ENCODE measurements at places on chromosomes 12 and 14. TPM values are rescaled to one million over a fixed set of nuclear protein-coding genes. Genes with fewer than 3 reads are reported as not detected.

DNA sequence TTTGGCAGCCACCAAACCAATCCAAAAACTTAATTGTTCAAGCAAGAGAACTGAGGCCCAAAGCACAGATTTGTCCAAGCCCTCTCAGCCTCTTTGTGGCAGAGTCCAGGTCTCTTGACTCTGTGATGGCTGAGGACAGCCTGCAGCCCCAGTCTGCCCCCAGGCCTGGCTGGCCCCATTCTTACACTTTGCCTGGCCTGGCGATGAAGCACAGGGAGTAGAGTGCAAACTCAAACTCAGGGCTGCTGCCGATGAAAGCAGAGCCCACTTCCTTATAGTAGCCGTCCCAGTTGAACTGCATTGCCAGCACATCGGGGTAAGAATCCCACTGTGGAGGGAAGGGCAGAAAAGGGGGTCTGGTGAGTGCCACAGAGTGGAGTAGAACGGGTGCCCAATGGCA is 5.6 kb upstream of the RPAP3 start:
- H3K4me1 ChIP-seq = no peaks in the 10 kb centered on the region
- no peak overlapping the region for H3K27ac ChIP-seq
- no peaks in the 10 kb centered on the region for H3K27me3 ChIP-seq
- peak; percentile 17 for DNase-seq
- no peaks in the 10 kb centered on the region for H3K36me3 ChIP-seq
- no peak overlapping the region for H3K4me3 ChIP-seq

DNA sequence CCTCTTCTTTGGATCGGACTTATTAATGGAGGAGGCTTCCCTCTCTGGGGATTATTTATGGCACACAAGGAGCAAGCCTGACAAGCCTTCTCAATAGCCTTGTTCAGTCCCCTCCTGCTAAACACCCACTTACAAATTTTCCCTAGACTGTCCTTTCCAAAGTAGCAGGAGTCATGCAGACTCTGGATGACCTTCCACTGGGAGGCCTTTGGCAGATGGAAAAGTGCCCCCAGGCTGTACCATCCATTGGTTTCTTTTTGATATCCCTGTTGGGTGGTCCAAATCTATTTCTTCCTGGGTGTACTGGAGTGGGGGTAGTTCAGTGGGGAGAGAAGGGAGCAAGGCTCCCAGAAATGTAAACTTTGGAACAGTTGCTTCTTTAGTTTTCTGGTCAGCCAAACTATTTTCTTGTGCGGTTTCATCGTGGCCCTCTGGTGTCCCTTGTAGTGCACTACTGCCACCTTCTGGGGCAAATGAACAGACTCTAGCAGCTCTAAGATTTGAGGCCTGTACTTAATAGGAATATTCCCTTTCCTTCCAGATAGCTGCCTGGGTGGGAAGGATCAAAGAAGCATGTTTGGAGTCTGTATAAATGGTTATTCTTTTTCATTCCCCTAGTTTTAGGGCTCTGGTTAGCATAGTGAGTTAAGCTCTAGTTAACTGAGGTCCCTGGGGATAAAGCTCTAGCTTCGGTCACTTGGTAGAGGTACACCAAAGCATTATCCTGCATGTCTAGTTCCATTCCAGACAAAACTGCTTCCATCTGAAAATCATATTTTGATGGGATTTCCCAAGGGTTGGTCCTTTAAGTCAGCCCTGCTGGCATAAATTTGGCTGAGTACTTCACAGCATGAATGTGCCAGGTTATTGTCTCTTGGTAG is 409.5 kb downstream of the SLC6A15 start:
- no peaks in the 10 kb centered on the region for H3K36me3 ChIP-seq
- no peaks in the 10 kb centered on the region for H3K27me3 ChIP-seq

DNA sequence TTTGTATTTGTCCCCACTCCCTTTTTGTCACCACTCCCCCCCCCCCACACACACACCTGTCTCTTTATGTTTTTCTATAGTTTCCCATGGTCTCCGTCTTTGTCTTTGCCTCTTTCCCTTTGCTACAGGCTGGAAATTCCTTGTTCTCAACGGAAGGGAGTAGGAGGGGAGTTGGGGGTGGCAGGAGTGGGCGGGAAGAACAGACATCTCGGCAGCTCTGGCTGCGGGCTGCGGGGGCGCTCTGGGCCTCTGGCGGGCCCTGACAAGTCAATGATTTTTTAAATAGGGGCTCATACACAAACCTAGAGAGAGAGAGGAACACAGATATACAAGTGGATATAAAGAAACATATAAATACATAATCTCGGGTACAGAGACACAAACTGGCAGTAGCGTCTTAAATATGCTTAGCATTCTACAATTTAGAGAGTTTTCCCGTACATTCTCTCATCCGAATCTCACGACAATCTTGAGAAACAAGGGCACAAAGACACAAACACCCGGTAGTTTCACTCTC is 2.4 kb upstream of the NAB2 start:
- DNase-seq = peak; percentile 87
- H3K36me3 ChIP-seq = peaks cover 2% of the 10 kb centered on the region
- H3K4me3 ChIP-seq = peak overlapping the region; percentile 79
- no peaks in the 10 kb centered on the region for H3K27me3 ChIP-seq

- H3K27ac ChIP-seq = no peak overlapping the region
- no peaks in the 10 kb centered on the region for H3K4me1 ChIP-seq
- no peak overlapping the region for H3K4me3 ChIP-seq
- H3K36me3 ChIP-seq = no peaks in the 10 kb centered on the region
- H3K27me3 ChIP-seq = no peaks in the 10 kb centered on the region
Measured at GRCh38 chr14:69129264-69129880, 23.5 kb downstream of the DCAF5 start.

GRCh38 chr14:74834692-74835392 is 41.1 kb downstream of the PROX2 start:
- no peak overlapping the region for H3K4me3 ChIP-seq
- H3K27ac ChIP-seq = no peak overlapping the region
- H3K36me3 ChIP-seq = no peaks in the 10 kb centered on the region
- DNase-seq = no peak

DNA sequence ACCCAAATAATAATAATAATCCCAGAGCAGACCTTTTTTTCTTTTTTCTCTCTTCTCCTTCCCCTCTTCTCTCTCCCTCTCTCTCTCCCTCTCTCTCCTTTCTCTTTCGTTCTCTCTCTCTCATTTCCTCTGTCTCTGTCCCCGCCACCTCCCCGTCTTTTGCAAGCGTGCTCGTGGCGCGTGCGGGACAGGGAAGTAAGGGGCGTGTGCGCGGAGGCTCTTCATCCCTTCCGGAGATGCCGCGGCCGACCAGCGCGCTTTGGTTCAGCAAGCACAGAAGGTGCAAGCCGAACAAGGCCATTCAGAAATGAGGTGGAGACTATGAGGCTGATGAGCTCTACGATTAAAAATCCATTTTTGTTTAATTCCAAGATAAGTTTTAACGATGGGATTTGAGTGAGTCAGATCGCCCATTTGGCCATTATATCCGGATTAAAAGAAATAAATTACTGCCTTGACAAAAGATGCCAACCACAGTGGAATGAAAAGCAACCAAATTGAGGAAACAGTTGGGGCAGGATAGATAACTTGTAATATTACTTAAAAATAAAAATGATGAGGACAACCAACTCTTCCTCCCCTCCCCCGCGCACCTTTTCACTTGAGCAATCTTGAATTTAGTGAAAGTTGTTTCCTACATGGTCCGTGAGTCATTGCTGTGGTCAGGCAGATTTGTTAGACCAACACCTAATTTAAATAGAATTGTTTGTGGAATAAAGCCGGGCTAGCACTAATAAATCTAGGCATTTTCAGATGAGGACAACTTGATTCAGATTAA is 1.2 kb upstream of the AMIGO2 start:
- no peak overlapping the region for H3K27ac ChIP-seq
- peak overlapping the region; percentile 79 for H3K4me3 ChIP-seq
- no peak for DNase-seq
- H3K36me3 ChIP-seq = peaks cover 2% of the 10 kb centered on the region

- H3K4me3 ChIP-seq = no peak overlapping the region
- H3K27ac ChIP-seq = no peak overlapping the region
- H3K4me1 ChIP-seq = peaks cover 2% of the 10 kb centered on the region
- no peaks in the 10 kb centered on the region for H3K27me3 ChIP-seq
Measured at GRCh38 chr12:122195405-122195804, 8.1 kb upstream of the B3GNT4 start.

- H3K36me3 ChIP-seq = peaks cover 2% of the 10 kb centered on the region
- DNase-seq = no peak
- no peaks in the 10 kb centered on the region for H3K27me3 ChIP-seq
- H3K4me1 ChIP-seq = no peaks in the 10 kb centered on the region
- H3K27ac ChIP-seq = no peak overlapping the region
Measured at GRCh38 chr12:68667291-68667690, 19.5 kb upstream of the NUP107 start.

DNA sequence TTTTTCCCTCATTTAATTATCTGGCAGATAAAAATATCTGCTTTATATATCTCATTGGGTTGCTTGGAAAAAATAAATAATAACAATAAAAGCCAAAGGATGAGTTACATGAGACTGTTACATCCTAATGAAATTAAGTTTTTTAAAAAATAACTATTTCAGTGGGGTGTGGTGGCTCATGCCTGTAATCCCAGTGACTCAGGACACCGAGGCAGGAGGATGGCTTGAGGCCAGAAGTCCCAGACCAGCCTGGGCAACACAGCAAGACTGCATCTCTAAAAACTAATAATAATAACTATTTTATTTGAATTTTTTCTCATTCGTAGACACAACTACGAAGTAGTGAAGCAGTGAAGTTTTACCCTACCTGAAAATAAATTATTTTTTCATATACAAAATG is 103.3 kb downstream of the BCAT1 start:
- no peak overlapping the region for H3K27ac ChIP-seq
- peaks cover 33% of the 10 kb centered on the region for H3K36me3 ChIP-seq
- H3K4me3 ChIP-seq = no peak overlapping the region
- no peak for DNase-seq

DNA sequence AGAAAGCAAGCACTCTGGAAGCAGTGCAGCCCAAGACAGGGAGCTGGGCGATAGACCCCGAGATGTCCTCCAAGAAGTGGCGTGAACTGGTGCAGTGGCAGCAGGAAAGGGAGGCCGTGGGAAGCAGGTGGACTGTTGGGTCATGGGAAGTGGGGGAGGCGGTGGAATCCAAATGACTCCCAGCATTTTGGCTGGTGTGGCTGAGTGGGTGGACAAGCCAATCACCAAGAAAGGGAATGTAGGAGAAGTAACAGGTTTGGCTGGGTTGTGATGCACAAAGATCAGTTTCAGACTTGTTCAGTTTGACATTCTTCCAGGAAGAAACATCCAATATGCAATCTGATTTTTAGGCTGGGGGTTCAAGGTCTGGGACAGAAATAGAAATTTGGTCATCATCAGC is 46.0 kb upstream of the KTN1 start:
- peaks cover 7% of the 10 kb centered on the region for H3K36me3 ChIP-seq
- H3K27me3 ChIP-seq = no peaks in the 10 kb centered on the region
- H3K4me3 ChIP-seq = no peak overlapping the region
- no peaks in the 10 kb centered on the region for H3K4me1 ChIP-seq
- DNase-seq = no peak
- H3K27ac ChIP-seq = no peak overlapping the region

- no peaks in the 10 kb centered on the region for H3K27me3 ChIP-seq
- H3K36me3 ChIP-seq = no peaks in the 10 kb centered on the region
- H3K4me1 ChIP-seq = no peaks in the 10 kb centered on the region
Measured at GRCh38 chr12:63400718-63401117, 249.7 kb upstream of the AVPR1A start.

Gene MCRS1
- total RNA-seq = 103 TPM

DNA sequence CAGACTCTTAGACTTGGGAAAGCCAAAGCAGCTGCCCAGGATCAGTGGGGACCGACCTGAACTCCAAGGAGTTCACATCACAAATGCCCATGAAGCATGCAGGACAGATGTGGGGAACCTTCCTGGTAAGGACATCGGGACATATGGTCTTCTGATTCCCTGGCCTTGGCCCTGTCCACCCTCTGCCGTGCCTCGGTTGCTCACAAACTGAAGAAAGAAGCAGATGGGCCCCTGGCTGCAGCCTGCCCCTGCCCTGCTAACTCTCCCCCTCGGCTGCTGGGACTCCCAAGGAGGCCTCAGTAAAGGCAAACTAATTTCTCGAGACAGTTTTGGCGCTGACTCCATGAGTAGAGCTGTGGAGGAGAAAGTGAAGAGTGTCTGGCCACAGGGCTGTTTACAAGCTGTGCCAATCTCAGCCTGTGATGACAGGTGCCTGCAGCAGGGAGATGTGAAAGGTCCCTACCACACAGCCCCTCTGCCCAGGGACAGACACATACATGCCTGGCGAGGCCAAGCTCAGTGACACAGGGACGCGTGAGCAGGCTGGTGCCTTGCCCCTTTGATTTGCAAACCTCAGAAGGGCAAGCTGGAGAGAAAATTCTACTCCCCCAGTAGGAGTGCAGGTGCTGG is 48.6 kb downstream of the ISCA2 start:
- no peak for DNase-seq
- H3K4me3 ChIP-seq = no peak overlapping the region
- no peak overlapping the region for H3K27ac ChIP-seq

GRCh38 chr14:104240434-104241157 is 102.2 kb downstream of the KIF26A start:
- no peaks in the 10 kb centered on the region for H3K27me3 ChIP-seq
- peaks cover 6% of the 10 kb centered on the region for H3K36me3 ChIP-seq
- no peaks in the 10 kb centered on the region for H3K4me1 ChIP-seq
- peak; percentile 32 for DNase-seq
- H3K27ac ChIP-seq = no peak overlapping the region

Gene ZC2HC1C
- 1.4 TPM for total RNA-seq

DNA sequence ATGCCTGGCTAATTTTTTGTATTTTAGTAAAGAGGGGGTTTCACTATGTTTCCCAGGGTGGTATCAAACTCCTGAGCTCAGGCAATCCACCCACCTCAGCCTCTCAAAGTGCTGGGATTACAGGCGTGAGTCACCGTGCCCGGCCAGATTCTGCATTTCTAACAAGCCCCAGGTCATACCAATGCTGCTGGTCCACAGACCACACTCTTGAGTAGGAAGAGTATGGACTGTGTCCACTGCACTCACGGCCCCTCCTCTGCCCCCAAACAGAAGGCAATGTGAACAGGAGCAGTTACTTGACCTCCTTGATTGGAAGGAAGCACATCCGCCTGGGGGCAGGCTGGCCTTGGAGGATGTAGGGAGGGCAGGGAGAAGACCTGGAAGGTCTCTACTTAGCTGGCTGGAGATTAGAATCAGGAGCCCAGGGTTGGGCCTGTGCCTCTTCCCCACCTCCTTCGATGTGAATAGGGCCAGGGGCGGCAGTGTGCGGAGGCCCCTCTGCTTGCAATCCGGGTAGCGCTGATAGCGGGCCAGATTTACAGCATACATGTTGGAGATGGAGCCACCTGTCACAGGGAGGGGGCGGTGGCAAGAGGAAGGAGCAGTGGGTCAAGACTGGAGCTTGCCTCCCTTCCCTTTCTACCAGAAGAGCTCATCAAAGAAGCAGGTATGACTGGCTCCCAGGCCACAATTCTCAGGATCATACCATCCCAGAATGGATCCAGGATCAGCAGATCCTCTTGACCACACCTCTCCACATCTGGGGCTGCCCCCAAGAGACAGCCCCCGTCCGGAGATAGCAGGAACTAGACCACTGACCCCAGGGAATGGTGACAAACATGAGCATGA is 9.4 kb upstream of the ZNF740 start:
- H3K27ac ChIP-seq = no peak overlapping the region
- peaks cover 23% of the 10 kb centered on the region for H3K27me3 ChIP-seq
- no peaks in the 10 kb centered on the region for H3K36me3 ChIP-seq
- no peak for DNase-seq
- H3K4me3 ChIP-seq = no peak overlapping the region
- H3K4me1 ChIP-seq = no peaks in the 10 kb centered on the region

Gene PLXNC1
- total RNA-seq = 1.2 TPM

All from H9 (cell line).